ENCODE measurements at places on chromosomes 3 and 15.

- no peak for DNase-seq
These were observed 44.5 kb downstream of the RPN1 start for GRCh38 chr3:128606094-128606493.

GRCh38 chr15:74318376-74319137 lies 48.9 kb downstream of the CYP11A1 start:
- peak; percentile 23 for DNase-seq

GRCh38 chr3:172685331-172686214 lies 25.3 kb downstream of the NCEH1 start:
- DNase-seq: no peak

- DNase-seq: peak; percentile 71
These were observed 176.9 kb upstream of the LMCD1 start for GRCh38 chr3:8324747-8325146.

DNA sequence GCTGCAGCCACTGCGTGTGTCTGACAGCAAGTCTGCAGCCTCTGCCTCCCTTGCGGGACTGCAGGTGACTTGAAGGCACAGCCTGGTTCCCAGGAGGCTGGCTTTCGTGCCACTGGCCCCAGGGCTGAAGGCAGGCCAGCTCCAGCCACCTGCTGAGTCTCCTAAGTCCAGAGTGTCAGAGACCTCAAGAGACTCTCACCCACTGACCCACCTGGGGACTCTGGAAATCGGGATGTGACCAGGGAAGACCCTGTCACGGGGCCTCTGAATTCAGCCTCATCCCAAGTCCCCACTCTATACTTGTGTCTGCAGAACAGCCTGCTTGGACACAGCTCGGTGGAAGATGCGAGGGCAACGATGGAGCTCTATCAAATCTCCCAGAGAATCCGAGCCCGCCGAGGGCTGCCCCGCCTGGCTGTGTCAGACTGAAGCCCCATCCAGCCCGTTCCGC lies 16.3 kb downstream of the ISG20 start:
- DNase-seq: no peak

- no peak for DNase-seq
These were observed 8.5 kb downstream of the PLCH1 start for GRCh38 chr3:155736381-155736780.

- DNase-seq: peak; percentile 56
These were observed 175.0 kb downstream of the CFAP20DC start for GRCh38 chr3:58874795-58875194.

DNA sequence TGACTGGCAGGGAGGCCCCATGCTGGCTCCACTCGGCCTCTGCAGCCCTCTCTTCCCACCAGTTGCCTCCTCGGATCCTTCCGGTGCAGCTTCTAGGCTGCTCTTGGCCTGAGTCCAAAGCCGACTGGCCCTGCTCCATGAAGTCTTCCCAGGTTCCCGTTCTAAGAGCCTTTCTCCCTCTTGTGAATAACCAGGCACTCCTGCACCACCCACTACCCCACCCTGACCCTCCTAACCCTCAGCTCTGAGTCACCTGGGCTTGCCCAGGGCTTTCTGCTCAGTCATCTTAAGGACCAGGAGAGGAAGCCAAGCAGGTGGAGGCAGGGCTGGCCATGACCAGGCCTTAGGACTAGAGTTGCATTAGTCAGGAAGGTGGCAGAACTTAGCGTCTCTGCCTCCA lies 28.1 kb upstream of the CNBP start:
- DNase-seq: no peak

- no peak for DNase-seq
These were observed 1.4 kb downstream of the GLCE start for GRCh38 chr15:69161878-69162213.

DNA sequence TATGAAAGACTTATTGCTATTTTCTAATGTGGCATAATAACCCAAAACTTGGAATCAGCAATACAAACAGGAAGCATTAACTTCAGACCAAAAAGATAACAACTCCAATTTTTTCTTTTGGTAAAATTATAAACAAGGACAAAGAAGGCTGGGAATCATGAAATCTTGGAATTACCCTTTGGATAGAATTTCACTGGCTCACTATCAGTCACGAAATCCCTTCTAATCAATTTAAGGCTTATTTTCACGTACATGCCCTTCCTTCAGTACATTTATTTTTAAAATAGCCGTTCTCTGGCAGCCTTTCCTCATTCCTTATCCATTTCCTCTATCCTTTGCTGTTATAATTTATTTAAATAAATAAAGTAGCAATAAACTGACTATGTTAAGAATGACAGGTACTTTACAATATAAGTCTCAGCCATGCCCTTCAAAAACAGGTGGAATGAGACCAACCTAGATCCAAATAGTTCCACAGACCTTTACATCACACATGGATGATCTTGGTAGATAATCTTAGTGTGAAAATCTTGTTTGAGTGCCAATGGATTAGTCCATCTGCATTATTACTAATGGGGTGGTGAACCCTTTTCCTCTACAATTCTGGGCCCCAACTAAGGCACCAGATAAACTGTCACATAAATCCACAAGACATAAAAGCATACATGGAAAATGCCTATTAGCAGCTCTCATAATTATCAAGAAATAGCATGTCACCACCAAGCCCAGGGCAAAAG lies 38.9 kb downstream of the ABI3BP start:
- no peak for DNase-seq

DNA sequence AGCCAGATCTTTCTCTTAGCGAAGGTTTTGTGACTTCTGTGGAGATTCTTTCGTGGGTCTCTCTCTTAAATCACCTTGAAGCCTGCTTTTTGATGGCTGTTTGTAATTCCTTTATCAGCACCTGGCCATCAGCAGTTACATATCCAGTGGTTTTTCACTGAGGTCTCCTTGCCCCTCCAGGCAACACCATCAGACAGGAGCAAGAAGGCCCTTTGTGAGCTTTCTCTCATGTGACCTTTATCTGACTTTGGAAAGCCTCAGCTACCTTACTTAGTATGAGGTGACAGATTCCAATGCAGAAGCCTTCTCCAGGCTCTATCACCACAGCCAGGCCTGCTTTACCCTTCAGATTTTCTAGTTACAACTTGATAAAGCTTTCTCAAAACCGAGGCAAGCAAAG lies 30.0 kb upstream of the P3H2 start:
- no peak for DNase-seq

- DNase-seq: no peak
These were observed 256.5 kb downstream of the IL5RA start for GRCh38 chr3:2853651-2854050.

- DNase-seq: no peak
These were observed 6.8 kb upstream of the SKOR1 start for GRCh38 chr15:67818464-67818863.

DNA sequence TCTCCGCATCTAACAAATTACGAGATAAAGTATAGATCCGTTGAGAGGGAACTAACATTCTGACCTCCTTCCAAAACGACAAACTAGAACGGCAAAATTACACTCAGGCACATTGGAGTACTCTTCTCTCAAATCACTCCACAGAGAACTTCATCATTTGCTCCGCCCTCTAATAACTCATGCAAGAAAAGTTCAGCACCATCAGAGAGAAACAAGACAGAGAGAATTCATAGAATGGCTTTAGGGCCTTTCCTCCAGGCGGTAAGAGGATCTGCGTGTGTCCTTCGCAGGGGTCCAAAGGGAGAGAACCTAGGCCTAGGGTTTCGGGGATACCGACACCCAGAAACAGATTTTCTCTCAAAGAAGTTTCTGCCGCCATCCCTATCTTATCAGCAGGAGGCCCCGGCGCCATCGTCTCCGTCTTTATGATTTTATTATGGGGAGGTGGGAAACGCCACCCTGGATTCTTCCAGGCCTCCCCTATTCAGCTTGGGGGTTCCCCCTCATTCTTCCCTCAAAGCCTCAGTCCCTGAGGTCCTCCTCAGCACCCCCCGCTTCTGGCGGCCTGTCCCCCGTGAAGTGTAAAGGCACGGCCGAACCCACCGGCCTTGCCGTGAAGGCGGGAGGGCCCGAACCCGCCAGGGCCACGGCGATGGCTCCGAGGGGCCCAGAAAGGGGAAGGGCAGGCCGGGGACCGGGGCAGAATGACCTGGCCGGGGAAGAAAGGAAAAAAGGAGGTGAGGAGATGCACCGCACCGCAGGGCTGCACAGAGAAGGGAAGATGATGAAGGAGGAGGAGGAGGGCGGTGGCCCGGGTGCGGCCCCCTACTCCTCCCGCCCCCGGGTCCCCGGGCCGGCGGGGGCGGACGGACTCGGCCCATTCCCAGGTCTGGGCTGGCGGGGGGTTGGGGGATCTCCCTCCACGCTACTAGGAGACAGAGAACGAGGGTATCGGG lies 768 bp downstream of the UBXN7 start:
- peak; percentile 32 for DNase-seq

DNA sequence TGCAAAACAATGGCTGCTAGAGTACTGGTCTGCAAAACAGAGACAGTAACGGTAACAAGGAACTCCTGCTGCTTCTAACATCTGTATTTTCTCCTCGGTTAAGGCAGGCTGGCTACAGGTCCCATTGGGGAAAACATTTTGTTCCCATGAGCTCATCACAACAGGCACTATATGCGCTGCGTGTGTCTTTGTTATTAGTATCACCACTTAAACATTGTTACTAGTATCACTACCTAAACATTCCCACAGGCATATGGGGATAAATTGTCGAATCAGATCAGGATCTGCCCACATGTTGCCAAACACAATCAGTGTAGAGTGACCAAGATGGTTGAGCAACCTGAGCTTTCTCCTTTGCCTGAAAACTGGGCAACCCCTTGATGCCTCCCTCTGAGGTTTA lies 77.2 kb downstream of the TOP2B start:
- no peak for DNase-seq

GRCh38 chr15:79329171-79329611 lies 18.3 kb downstream of the TMED3 start:
- no peak for DNase-seq

- no peak for DNase-seq
These were observed 3.6 kb upstream of the KBTBD12 start for GRCh38 chr3:127911421-127911931.

- DNase-seq: no peak
These were observed 4.7 kb downstream of the EIF1B start for GRCh38 chr3:40313975-40314860.

DNA sequence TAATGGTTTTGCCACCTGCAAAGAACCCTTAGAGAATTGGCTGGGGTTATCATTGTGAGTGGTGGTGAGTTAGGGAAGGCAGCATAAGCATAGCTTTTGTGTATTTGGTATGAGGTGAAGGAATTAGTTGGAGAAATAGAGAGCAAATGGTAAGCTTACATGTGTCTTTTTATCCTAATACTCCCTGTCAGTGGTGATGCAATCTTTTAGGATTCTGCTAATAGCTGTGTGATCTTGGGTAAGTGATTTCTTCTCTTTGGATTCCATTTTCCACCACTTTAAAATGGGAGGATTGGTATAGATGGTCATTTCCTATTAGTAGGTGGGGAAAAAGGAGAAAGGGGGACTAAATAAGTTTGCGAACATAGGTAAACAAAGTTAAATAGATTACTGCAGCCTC lies 30.9 kb downstream of the PIAS1 start:
- no peak for DNase-seq

GRCh38 chr3:107633327-107634098 lies 110.8 kb downstream of the BBX start:
- DNase-seq: peak; percentile 21

- DNase-seq: no peak
These were observed 7.5 kb upstream of the STRA6 start for GRCh38 chr15:74209997-74210671.

- DNase-seq: no peak
These were observed 141.7 kb downstream of the TJP1 start for GRCh38 chr15:29680465-29681165.

DNA sequence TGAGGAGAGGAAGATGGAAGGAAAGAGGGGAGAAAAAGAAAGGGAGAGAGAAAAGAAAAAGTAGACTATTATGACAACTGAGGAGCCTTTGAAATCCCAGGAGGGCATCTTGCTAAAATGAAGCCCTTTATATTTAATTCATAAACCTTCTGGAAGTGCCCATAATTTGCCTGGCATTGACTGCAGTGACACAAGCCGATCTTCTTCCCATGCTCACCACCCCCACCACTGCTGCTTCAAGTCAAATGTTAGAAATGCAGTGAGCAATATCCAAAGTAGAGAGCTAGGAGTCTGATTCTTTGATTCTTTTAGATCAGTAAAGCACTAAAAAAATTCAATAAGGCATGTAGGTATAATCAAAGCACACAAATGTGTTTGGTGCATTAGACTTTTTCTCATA lies 138.7 kb upstream of the SNTN start:
- DNase-seq: no peak

GRCh38 chr3:59072681-59073080 lies 22.9 kb upstream of the CFAP20DC start:
- DNase-seq: no peak

GRCh38 chr15:44289259-44289790 lies 806 bp downstream of the GOLM2 start:
- DNase-seq: no peak

GRCh38 chr3:177579419-177579818 lies 382.1 kb upstream of the TBL1XR1 start:
- no peak for DNase-seq

- no peak for DNase-seq
These were observed 47.5 kb downstream of the UBP1 start for GRCh38 chr3:33392703-33393125.

- no peak for DNase-seq
These were observed 142.8 kb downstream of the TGFBR2 start for GRCh38 chr3:30749230-30749629.

GRCh38 chr3:95154766-95155165 lies 1091.9 kb downstream of the NSUN3 start:
- no peak for DNase-seq

GRCh38 chr3:174859114-174859735 lies at the start of gene NAALADL2:
Gene NAALADL2, plus strand, starts transcription at chr3:174859334.
- no peak for DNase-seq

Measured in activated CD4-positive, alpha-beta T cell treated with anti-CD3 and anti-CD28 coated beads for 36 hours (primary cell).